ENCODE measurements at places on chromosomes 1 and 21.

GRCh38 chr1:9746651-9747050 lies 77.1 kb downstream of the CLSTN1 start:
- no peak for DNase-seq

DNA sequence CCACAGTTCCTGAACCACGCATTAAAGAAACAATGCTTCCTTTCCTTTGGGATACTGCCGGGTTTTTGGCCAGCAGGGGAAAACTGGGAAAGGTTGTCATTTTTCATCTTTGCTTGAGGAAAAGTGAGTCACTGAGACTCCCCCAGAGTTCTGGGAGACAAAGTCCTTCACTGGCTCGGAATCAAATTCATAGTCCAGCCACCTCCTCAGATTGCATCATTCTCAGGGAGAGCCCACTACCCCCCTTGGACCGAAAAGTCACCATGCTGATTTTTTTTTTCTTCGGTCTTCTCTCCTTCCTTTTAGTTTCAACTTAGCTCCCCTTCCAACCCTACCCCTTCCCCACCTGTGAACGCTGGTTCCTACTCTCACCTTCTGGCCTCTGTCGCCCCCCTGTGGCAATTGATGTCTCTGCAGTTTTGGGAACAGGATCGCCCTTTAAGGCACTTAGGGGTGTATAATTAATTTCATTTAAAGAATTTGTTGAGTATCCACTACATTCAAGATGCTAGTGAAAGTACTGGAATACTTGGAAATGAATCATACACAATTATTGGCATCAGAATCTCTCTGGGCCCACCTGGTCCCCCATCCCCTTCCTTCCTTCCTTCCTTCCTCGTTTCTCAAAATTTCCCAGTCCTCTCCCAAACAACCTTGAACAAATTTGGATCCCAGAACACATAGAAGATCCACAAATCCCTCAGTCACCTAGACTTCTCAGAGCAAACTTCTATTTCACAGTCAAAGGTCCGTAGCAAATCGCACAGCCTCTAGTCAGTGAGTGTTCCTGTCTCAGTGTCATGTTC lies 6.9 kb downstream of the ACKR1 start:
- DNase-seq, result peak; percentile 31

- no peak for DNase-seq
These were observed 292.8 kb upstream of the B3GALT2 start for GRCh38 chr1:193479187-193479586.

DNA sequence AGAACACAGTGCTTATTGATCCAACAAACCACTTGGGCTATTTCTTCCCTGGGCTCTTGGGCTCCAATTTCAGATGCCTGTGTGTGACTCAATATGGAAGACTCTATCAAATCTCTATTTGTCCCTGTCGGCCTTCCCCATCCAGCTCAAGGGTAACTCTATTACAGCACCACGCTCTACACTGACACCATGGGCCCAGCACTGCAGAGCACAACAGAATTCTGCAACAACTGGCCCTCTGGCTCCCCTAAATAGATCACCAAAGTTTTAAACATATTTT lies 51.7 kb downstream of the CAPZB start:
- no peak for DNase-seq

- DNase-seq, result no peak
These were observed 129.8 kb upstream of the CACNA1E start for GRCh38 chr1:181353526-181353925.

GRCh38 chr1:61318319-61319125 lies 236.2 kb downstream of the NFIA start:
- DNase-seq, result peak; percentile 92

DNA sequence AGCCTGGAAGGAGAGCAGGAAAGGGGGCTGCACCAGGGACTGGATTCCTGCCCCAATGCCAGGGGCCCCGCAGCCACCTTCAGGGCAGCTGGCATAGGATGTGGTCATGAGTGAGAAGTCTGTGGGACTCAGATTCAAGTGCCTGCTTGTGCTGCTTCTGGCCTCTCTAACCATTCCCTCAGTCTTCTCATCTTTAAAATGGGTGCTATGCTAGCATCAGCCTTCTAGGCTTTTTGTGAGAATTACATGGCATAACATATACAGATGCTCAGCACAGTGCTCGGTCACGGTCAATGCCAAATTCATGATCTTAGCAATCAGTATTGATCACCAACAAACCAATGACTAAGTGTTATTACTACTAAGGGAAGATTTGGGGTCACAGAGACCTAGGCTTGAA lies 23.5 kb downstream of the TRIM62 start:
- DNase-seq, result no peak

DNA sequence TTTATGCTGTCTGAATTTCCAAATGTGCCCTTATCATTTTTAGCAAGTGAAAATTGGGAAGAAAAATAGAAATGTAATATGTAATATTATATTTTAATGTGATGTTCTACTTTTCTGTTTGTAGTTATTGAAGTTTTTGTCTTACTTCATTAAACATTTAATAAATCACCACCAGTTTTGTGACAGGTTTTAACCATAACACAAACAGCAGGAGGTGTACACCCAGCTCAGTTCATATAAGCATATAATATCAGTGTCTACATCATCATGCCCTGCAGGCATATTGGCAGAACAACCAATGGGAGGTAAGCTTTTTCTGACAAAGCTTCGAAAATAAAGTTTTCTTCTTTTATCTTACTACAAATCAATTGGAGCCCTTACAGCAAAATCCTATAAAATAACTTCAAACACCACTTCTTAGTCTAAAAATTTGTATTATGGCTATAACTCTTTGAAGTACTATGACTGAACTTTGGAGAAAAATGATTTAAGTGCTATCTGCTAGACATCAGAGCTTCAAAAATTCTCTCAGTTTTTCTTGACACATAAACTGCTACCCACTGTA lies 236.7 kb downstream of the BARHL2 start:
- no peak for DNase-seq

DNA sequence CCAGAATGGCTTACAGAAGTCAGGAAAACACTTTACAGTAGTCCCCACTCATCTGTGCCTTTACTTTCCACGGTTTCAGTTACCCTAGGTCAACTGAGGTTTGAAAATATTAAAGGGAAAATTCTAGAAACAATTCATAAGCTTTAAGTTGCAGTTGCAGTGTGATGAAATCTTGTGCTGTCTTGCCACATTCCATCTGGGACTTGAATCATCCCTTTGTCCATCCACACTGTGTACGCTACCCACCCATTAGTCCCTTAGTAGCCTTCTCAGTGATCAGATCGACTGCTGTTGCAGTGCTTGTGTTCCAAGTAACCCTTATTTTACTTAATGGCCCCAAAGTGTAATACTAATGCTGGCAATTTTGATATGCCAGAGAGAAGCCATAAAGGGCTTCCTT lies 30.5 kb downstream of the ZCCHC17 start:
- peak; percentile 67 for DNase-seq

- no peak for DNase-seq
These were observed 3.4 kb downstream of the CFAP45 start for GRCh38 chr1:159896546-159896930.

DNA sequence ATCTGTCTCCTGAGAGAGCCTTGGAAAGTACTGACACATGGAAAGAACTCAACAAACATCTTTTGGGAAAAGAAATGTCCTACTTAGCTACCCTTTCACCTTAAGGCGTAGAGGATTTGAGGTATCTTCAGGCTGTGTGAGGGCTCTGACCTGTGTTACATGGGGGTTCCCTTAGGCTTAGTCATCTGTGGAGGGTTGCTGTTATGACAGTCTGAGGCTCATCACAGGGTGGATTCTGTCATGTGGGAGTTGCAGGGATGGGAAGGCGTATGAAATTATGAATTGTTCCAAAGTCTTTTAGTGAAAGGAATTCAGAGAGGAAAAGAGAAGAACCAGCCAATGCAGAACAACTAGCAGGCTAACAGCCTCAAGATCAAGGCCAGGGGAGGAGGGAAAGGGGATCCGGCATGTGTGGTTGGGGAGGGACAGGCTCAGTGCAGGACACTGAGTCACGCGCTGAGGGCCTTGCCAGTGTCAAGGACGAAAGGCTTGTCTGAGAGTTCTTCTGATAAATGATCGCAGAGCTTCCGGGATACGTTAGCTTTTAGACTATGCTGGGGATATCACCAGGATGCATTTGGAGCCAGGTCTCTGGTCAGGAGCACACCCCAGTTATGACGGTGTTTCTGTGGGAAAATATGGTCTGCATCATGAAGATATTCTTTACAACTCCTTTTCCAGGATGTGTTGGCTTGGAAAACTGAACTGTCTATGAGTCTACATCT lies 24.6 kb upstream of the PLA2G2C start:
- no peak for DNase-seq

GRCh38 chr1:177847843-177848242 lies 122.0 kb downstream of the SEC16B start:
- DNase-seq, result peak; percentile 65

DNA sequence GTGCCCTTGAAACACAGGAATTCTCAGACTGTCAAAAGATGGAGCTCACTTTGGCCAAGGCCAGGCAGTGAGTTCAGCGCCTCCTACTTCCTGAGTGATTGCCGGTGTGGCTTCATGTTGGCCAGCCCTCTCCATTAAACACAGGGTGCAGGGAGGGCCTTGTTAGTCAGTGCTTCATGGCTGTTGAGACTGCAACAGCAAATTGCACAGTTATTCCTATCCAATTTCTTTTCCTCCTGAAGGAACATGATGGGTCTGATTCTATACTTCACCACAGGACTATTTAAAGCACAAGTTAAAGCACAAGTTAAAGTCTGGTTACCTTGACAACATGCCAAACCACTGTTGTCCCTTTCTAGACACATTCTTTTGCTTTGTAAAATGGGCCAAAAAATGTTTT lies 156.6 kb downstream of the SIPA1L2 start:
- peak; percentile 68 for DNase-seq

DNA sequence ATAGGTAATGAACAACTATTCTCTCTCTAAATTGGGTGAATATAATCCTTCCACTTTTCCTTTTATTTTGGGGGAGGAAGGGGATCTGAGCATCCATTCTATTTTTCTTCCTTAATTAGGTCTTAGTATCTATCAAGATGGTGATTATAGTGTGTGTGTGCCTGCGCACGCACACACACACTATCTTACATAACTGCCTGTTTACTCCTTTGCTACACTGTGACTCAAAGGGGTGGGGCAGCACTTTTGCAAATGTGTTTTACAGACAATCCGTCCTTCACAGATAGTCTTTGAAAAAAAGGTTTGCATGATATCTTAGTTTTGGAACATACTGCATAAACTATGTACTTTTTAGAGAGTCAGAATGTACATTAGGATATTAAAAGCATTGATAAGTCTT lies 191.5 kb downstream of the SDCCAG8 start:
- DNase-seq, result peak; percentile 73

GRCh38 chr1:241696172-241696814 lies 44.2 kb downstream of the WDR64 start:
- DNase-seq, result no peak

DNA sequence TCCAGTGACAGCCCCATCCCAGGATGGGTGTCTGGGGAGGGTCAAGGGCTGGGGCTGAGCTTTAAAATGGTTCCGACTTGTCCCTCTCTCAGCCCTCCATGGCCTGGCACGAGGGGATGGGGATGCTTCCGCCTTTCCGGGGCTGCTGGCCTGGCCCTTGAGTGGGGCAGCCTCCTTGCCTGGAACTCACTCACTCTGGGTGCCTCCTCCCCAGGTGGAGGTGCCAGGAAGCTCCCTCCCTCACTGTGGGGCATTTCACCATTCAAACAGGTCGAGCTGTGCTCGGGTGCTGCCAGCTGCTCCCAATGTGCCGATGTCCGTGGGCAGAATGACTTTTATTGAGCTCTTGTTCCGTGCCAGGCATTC lies 24.2 kb downstream of the PCSK9 start:
- DNase-seq, result no peak

DNA sequence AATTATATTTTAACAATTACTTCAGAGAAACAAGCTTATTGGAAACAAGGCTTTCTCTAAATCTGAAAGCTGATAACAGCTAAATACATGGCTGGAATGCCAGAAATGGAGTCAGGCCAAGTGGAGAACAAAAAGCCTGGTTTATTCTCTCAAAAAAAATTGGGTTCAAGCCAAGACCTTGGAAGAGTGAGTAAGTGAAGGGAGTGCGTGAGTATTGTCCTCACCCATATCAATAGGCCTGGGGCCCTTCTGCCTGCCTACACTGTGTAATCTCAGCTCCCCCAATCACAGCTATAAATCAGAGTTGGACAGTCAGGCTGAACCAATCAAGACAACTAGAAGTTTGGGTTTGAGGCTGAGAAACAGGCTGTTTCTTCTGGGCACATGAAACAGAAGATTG lies 7.4 kb downstream of the KYAT3 start:
- DNase-seq, result peak; percentile 99
